ENCODE measurements at places on chromosomes 2 and 18.

DNA sequence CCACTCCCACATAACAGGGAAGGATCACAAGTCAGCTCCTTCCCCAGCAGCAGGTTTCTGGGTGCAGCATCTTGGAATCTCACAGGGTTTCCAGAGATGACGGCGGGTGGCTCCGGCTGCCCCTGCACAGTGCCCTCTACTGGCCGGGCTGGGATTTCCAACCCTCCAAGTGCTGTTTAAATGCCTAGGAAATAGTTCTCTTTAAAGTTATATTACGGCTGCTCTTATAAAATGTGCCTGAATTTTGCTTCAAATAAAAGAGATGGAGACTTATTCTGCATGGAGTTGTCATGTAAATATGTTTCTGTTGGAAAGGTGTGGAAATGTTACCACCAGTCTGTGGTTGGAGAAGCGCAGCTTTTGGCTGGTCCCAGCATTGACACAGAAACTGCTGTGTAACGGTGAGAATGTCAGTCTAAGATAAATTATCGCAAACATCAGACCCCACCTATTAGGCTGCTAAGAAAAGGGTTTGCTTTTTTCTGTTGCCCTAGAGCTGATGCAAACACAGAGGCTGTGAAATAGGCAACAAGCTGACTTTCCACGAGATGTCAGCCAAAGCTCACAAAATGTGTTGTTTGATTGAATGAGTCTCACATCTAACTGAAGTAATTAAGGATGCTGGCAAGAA, 3.3 kb upstream of the HJURP start:
- no peak for DNase-seq

- no peak for DNase-seq
These were observed 174.1 kb upstream of the ZFP36L2 start for GRCh38 chr2:43400508-43400907.

GRCh38 chr2:132652474-132652873, 17.5 kb downstream of the LYPD1 start:
- no peak for DNase-seq

GRCh38 chr18:59842947-59843346, 56.8 kb upstream of the PMAIP1 start:
- DNase-seq: no peak

- DNase-seq: no peak
These were observed 7.5 kb downstream of the ACYP2 start for GRCh38 chr2:54122939-54123338.

DNA sequence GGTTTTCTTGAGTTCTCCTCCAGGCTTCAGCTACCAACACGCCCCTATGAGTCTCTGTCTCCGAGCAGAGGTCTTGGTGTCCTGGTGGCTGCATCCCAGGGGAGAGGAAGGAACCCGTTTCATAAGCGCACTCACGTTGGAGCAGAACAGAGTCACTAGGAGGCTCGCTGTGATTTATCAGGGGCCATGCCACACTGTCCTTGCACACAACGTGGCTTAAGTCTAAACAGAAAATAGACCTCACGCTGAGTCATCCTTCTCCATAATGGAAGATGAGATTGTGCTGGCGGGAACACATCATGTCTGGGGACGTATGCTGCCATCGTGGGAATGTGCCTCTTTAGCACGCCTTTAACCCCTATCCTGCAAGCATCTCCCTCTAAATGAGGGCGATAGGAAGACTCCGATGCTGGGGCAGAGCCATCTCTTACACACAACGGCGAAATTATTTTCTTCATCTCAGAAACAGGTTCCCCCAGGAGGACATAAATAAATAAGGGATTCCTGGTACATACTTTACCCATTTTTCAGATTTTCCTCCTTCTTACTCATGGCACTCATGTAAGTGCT, 211.4 kb downstream of the KLHL29 start:
- DNase-seq: no peak

- no peak for DNase-seq
These were observed 142.7 kb upstream of the GCFC2 start for GRCh38 chr2:75853436-75853835.

GRCh38 chr2:883803-884748, 66.6 kb upstream of the SNTG2 start:
- DNase-seq: peak; percentile 4

DNA sequence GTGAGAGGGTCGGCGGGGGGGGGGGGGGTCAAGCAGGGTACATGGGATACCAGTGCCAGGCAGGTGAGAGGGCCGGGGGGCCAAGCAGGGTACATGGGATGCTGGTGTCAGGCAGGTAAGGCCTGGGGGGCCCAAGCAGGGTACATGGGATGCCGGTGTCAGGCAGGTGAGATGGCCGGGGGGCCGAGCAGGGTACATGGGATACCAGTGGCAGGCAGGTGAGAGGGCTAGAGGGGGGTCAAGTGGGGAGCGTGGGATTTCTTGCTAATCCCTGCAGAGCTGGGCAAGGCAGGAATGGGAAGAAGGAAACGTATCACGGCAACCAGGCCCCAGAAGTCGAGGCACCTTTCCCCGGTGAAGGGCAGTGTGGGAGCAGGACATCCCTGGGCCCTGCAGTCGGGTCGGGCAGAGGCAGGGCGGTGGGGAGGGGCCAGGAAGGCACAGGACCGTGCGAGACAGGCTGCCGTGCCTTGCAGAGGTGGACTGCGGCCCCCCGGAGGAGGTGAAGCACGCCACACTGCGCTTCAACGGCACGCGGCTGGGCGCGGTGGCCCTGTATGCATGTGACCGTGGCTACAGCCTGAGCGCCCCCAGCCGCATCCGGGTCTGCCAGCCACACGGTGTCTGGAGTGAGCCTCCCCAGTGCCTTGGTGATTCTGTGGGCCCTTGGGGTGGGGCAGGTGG, 49.3 kb downstream of the MTERF4 start:
- DNase-seq: no peak

GRCh38 chr2:165621086-165621560, 151.6 kb downstream of the CSRNP3 start:
- peak; percentile 22 for DNase-seq

- no peak for DNase-seq
These were observed 111.7 kb upstream of the AGAP1 start for GRCh38 chr2:235382179-235382578.

DNA sequence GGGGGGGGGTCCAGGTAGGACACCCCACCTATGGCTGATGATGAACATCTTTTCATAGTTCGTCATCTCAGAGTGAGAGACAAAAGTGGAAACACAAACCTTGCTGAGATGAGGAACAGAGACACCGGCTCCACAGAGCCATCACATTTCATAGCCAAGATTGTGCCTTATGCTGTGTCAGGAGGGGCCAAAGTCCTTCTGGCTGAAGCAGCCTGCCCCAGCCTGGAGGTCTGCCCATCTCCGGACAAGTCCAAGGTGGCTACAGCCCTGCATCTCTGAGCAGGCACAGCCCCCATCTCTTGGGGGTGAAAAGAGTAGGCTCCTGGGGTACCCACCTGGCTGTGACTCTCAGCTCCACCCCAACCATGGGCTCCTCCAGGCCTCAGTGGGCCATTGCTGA, 70.3 kb downstream of the ZBTB7C start:
- DNase-seq: no peak

Measured in mucosa of gallbladder (tissue), 1 donor.